ENCODE measurements at places on chromosomes 6 and 20.

DNA sequence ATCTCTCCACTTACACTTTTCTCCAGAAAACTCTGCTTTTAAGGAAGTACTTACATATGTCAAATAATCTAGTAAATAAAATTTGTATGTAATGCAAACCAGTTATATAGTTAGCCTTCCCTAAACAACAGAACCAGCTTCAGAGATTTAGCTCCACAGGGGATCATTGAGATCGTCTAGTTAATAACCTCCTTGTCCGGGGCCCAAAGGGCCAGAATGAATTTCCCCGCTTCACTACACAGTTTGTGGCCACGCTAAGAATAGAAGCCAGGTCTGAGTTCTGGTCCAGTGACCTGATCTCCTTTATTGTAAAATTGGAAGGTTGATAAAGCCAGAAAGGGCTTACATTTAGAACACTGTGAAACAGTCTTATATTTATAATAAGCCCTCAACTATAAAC lies 245.2 kb downstream of the TPBG start:
- DNase-seq, result no peak

DNA sequence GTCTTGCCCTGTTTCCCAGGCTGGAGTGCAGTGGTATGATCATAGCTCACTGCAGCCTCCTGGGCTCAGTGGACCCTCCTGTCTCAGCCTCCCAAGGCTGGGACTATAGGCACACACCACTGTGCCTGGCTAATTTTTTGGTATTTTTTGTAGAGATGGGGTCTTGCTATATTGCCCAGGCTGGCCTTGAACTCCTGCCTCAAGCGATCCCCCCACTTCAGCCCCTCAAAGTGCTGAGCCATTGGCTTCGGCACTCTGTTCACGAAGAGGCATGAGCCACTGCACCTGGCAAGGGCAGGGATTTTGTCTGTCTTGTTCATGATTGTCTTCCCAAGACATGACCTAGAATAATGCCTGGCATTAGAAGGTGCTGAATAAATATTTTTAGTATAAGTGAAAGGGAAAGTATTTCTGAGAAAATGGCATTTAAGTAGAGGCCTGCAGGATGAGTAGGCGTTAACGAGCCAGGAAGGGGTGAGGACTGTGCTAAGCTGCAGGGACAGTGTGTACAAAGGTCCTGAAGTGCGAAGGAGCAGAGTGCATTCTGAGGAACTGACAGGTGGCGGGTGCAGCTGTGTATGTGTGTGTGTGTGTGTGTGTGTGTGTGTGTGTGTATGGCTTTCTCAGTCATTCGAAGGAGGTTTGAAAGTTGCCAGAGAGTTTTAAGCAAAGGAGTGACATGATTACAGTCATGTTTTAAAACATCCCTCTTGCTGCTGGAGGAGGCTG lies 43.0 kb downstream of the VEGFA start:
- no peak for DNase-seq

GRCh38 chr6:41677124-41677921 lies 39.1 kb downstream of the MDFI start:
- peak; percentile 60 for DNase-seq

- no peak for DNase-seq
These were observed 396.1 kb downstream of the PLCB1 start for GRCh38 chr20:8527998-8528723.

- DNase-seq, result peak; percentile 65
These were observed at the start of gene TOX2 for GRCh38 chr20:43914311-43915210. Gene TOX2 (plus strand): TSS chr20:43914852. CDS start chr20:43914892, 40 bp downstream.

- no peak for DNase-seq
These were observed 10.8 kb upstream of the MICAL1 start for GRCh38 chr6:109466212-109466923.

DNA sequence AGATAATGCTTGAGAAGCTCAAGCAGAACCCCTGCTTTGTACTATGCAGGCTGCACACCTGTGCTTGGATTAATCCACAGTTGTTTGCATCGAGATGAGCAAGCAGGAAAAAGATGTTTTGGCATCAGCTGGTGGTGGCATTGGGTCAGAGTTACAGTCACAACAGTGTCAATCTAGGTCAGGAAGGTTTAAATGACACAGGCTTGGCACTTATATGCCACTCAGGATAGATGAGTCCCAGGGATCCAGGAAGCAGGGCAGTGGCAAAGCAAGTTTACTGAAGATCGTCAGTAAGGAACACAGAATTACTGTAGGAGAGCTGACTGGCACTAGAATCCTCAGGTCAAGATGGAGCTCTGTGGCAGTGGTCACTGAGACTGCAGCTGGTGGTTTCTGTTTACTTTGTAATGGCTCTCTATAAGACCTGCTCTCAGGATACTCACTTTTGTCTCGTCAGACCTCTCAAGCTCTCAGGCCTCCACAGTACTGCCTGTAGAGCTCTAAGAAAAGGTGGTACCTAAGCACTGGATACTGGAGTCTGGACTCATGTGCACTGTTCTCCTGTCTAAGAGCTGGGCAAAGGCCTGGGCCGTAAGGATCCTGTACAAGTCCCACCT lies 110.1 kb upstream of the HS3ST5 start:
- no peak for DNase-seq

GRCh38 chr6:155382338-155382685 lies 68.0 kb upstream of the TFB1M start:
- no peak for DNase-seq

DNA sequence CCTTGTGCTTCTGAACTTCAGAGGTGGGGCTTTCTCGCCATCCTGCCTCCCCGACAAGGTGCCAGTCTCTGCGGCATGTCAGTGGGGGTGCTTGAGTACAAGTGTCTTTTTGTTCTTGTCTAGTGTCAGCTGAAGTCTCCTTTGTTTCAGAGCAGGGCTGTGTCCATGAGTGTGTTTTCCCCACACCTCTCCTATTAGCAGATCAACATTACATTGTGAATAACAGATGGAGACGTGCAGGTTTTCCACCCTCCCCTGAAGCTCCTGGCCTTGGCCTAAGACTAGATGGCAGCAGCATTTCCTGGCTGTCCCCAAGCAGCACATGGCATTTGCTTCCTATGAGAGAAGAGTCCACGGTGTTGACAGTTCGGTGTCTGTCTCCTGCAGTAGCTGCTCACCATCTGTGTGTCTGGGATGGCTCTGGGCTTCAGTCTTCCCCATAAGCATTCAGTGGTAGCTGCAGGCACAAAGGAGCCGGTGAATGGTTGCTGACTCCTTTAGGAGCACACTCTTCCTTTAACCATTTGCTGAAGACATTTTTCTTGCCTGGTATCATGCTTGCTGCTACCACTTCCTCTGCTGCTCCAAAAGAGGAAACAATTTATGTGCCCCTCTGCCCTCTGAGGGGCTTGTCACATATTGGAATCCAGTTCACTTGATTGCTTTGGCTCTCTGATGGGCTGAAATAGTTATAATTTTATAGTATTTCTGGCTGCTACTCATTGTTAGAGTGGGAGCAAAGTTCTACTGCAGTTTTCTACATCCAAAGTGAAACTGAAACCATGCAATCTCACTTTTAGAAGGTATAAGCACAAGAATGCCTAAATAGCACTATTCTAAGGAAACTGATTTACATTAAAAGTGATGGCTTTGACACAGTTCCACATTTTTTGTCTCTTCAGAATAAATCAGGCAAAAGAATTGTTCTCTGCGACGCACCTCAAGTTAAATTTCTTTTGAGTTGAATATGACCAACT lies 913.0 kb downstream of the C6orf118 start:
- DNase-seq, result peak; percentile 71

- DNase-seq, result no peak
These were observed 793 bp upstream of the HDAC2 start for GRCh38 chr6:113971741-113972140.

DNA sequence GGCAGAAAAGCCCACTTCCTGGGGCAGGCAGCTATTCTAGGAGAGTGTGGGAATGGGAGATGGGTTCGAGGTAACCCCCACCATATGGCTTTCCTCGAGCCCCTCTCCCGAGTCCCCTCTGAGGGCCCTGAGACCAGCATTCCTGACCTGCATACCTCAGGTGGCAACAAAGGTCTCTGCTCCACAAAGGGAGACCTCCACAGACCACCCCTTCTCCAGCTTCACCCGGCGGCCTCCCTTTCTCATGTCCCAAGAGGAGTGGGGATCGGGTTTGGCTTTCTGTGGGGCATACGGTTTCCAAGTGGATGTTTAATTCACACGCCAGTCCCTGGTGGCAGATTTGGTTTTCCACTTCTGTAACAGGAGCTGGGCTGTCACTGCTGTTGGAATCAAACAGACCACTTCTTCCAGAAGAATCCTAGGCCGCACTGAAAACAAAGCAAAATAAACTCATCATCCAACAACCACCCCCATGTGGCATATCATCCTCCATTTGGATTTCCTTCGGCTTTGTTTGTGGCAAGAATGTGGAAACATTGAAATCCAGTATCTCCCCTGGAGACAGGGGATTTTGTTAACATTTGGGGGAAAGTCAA lies 83.2 kb downstream of the DLL1 start:
- DNase-seq, result no peak

DNA sequence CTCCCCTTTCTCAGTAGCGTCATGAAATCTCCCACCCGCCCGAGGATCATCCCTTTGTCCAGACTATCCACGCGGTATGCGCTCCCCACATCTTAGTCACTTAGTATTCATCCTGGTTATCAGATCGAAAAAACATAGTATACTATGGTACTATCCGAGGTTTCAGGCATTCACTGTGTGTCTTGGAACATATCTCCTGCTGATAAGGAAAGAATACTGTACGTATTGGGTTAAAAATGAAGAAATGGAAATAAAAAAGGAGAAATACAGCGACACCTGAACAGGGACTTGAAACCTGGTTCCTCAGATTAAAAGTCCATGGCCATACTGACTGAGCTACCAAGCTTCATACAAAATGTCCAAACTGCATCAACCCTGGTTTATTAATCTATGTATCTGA lies 14.0 kb downstream of the HMGN4 start:
- DNase-seq, result no peak

GRCh38 chr6:122476131-122476530 lies 4.5 kb upstream of the SERINC1 start:
- DNase-seq, result no peak

DNA sequence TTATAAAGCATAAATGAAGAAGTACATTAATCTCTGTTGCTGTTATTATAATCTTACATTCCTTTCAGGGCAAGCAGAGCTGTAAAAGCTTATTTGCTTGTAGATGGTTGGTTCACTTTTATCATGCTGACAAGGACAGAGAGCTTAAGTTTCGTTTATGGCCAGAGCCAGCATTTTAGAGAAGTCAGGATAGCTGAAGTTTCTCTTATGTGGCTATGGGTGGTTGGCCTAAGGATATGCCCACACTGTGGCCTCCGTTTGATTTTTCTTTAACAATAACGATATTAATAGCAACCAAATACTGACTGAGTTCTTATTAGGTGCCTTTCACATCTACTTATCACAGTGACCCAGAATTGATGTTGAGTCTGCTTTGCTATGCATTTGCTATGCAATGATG lies 78.5 kb downstream of the FARS2 start:
- no peak for DNase-seq

DNA sequence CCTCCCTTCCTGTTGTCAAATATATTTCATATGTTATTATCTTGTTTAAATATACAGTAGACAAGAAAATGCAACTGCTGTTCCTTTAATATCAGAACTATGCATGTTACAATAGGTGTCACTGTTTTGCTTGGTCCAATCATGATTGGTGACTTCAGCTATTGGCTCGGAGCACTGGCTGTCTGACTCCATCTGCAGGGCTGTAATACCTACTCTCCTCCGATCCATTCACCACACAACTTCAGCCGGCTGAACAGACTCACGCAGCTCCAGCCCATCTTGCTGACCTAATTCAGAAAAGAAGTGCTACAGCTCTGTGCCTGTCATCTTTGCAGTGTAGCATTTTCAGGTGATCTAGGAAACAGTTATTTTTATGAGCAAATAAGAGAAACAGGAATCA lies at the start of gene BTBD3:
TSS of gene BTBD3 (plus strand) at position 231 of the 400 bp plus-strand sequence. CDS start 383 bp downstream, outside the sequence.
- DNase-seq, result peak; percentile 65

GRCh38 chr20:54215157-54215789 lies 7.4 kb downstream of the PFDN4 start:
- no peak for DNase-seq

- DNase-seq, result peak; percentile 89
These were observed at the start of gene TPBG for GRCh38 chr6:82363428-82364086. Gene TPBG (plus strand): TSS chr6:82363817. CDS start chr6:82364962, 1,145 bp downstream.

- DNase-seq, result peak; percentile 83
These were observed 133.3 kb downstream of the ELOVL4 start for GRCh38 chr6:79813854-79814709.

DNA sequence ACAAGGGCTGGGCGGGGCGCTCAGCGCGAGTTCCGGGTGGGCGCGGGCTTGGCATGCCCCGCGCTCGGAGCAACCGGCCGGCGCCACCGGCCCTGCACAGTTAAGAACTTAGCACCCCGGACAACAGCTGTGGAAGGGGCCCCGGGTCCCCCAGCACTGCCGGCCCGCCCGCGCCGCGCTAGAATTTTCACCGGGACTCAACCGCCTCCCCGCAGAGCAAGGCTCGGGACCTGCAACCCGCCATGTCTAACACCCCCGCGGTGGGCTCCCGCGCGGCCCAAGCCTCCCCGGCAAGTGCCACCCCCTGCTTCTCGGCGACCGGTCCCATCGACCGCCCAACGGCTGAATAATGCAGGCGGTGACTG lies 5.2 kb upstream of the PSMG4 start:
- no peak for DNase-seq

- no peak for DNase-seq
These were observed 264.1 kb upstream of the CDYL start for GRCh38 chr6:4512051-4512471.

- DNase-seq, result no peak
These were observed 111.4 kb upstream of the CLDN20 start for GRCh38 chr6:155152211-155153076.

DNA sequence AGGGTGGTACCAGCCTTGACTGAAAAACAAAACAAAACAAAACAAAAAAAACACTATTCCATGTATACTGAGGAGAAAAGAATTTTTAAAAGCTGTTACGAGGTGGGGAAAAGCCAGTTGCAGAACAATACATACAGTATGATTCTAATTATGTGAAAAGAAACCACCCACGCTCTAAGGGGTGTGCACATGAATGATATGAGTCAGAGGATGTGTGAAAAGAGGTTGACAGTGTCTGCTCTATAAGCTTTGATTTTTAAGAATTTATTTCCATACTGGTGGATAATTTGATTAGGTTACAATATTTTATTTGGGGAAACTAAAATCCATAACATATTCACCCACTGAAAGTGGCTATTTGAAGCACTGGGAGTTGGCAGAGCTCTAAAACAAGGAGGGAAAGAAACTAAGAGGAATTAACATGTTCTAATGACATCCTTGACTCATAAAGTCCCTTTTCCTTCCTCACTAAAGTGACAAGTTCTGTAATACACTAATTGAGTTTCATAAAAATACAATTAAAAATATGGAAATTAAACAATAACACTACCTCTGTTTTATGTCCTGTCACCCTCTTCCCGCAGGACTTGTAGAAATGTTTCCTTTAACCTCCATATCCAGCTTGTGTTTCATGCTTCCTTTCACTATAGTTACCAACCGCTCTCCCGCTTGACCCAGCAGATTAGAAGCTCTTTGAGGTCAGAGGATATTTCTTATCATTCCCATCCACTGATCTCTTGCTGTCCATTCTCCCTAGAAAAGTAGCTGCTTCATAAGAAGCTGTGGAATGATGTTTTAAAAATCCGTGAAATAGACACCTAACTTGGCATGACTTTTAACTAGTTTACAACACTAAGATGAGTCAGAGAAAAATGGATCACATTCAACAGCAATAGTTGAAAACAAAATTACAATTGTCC lies 118.6 kb upstream of the CCDC28A start:
- no peak for DNase-seq

- DNase-seq, result peak; percentile 63
These were observed 572 bp downstream of the BIRC7 start for GRCh38 chr20:63236116-63236837.

- DNase-seq, result no peak
These were observed 2.3 kb downstream of the SLPI start for GRCh38 chr20:45251884-45252560.

GRCh38 chr6:139858429-139858828 lies 484.0 kb upstream of the CITED2 start:
- peak; percentile 17 for DNase-seq

Measured in retina (tissue), 1 donor.